ENCODE measurements at places on chromosomes 5 and 9. TPM values are rescaled to one million over a fixed set of nuclear protein-coding genes. Genes with fewer than 3 reads are reported as not detected.

The IER5L gene
- total RNA-seq: 9.6 TPM

The LHX2 gene
- total RNA-seq: not detected

The FTMT gene
- not detected for total RNA-seq

The SH3GL2 gene
- 3.2 TPM for total RNA-seq

The MVB12B gene
- 47.5 TPM for total RNA-seq

The IL5 gene
- total RNA-seq: not detected

The IFNA4 gene
- total RNA-seq: not detected

The SLC22A5 gene
- 10.2 TPM for total RNA-seq

The PARP8 gene
- 52.3 TPM for total RNA-seq

The MOB3B gene
- total RNA-seq: 17.8 TPM

The OR2V2 gene
- not detected for total RNA-seq

The OLFML2A gene
- total RNA-seq: 39.5 TPM

The LAMC3 gene
- total RNA-seq: 28.5 TPM

The SLC35A4 gene
- 89.4 TPM for total RNA-seq

The FGF1 gene
- total RNA-seq: 1.8 TPM
